EL (cell line): ENCODE measurements at places on chromosomes 4 and X.

GRCh38 chr4:151434183-151434860, 25.3 kb downstream of the FHIP1A start:
- DNase-seq, result peak; percentile 72

DNA sequence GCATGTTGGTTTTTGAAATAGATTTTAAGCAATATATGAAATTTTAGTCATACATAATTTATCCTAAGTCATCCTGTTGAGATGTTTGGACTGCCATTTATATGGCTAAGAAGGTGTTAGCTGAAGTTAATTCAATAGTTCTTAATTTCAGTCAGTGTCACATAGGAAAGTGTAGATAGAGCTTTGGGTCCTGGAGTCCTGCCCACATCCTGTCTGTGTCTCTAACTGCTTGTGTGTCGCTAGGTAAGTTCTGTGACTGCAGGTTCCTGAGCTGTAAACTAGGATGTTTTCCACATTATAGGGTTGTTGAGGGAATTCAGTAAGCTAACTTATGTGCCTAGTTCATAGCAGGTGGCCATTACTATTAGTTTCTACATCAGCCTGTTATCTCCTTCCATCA, 20.7 kb downstream of the OFD1 start:
- no peak for DNase-seq

GRCh38 chr4:88163336-88163735, 4.9 kb upstream of the ABCG2 start:
- DNase-seq, result no peak

GRCh38 chr4:5956285-5957021, 61.8 kb downstream of the C4orf50 start:
- peak; percentile 6 for DNase-seq

DNA sequence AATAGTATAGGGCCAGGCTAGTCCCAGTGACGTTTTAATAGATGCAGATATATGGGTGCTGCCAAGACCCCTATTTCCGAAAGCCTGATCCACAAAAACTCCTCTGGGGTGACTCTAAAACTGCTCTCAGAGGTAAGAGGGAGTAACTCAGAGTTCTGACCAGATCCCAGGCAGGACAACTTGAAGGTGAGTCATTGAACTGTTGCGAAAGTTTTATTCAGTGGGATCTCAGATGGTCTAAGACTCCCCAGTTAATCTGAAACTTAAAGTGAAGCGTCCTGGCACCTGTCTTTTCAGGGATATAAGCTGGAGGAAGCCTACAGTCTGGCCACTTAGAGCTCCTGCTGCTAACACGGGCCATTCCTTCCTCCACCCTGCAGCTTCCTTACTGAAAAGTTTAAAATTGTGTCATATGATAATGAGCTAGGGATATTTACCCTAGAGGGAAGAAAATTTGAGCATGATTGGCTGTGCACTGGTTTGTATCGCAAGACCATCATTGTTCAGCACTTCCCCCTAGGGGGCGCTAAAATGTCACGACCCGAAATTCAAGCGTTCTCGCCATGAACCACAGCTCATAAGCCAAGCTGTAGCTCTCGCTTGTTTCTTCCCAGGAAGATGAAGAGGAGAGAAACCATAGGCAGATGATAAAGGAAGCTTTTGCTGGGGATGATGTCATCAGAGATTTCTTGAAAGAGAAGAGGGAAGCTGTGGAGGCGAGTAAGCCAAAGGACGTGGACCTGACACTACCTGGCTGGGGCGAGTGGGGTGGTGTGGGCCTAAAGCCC, 19.5 kb downstream of the UTP14A start:
- peak; percentile 70 for DNase-seq

GRCh38 chr4:152100379-152101201, 339.8 kb upstream of the GATB start:
- DNase-seq, result no peak

DNA sequence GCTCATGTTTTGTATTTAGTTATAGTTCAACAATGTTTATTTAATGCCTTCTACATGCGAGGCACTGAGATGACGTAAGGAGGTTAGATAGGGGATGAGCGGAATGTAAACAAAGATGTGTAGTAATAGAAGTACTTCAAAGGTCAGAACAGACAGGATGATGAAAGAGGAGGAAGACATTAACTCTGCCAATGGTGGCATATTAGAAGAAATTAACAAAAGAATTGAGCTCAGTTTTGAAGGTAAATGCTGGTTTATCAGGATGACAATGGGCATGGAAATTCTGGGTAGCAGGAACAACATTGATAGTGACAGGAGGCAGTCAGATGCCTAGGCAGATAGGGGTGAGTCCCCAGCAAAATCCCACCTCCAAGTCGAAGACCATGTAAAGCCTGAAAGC, 62.3 kb upstream of the PGRMC2 start:
- peak; percentile 93 for DNase-seq

- DNase-seq, result peak; percentile 24
Measured at GRCh38 chrX:101759000-101759399, 99.3 kb upstream of the ARMCX2 start.

DNA sequence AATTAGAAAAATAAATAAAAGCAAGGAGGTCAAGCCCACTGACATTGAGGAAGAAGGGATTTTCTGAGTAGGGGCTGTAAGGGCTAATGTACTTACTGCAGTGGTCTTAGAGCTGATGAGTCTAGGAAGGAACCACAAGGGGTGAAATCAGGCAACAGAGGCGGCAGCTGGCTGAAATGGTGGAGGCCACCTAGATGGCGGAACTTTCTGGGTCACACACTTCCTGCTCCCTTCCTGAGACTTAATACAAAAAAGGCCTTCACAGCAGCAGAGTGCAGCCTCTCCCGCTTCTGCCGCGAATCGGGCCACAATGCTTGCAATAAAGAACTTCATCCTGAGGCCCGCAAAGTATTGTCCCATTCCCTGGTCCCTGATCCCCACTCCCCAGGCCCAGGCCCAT, 15.4 kb downstream of the SNX12 start:
- DNase-seq, result no peak

DNA sequence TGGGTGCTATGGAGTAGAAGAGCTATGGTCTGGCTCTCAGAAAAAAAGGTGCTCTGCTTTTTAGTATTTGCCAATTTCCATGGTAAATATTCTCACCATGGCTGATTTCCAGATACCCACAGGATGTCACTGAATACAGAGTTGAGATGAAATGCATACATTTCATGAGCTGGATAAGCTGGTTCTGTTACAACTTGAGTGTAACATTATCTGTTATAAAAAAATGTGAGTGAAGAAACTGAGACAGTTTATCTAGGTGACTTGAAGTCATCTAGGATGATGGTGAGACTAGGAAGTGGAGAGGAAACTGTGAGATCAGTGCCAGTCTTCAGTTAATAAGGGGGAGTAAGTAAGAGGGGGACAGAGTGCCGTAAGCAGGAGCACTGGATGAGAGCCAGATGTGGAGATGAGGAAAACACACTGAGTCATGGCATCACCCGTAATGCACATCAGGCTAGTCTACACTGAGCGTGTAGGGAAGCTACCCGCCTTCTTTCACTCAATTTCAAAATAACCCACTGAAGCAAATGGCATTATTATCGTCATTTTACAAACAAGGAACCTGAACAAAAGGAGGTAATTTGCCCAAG, 5.0 kb downstream of the HPSE start:
- DNase-seq, result no peak

DNA sequence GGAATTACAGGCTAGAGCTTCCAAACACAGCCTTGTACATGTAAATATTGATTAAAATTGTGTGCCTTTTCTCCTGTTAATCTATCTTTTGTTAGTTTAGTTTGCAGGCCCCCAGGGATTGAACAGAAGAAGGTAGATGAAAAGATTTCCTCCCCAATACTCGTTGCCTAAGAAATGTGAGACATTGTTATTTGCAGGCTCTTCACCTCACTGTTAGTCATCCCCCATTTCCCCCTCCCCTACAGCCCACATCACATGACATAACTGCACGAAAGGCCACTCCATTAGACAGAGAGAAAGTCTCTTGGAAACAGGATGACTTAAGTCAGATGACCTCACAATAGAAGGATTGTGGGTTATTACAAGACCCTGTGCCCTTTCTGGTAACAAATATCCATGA, 13.3 kb upstream of the MID1 start:
- DNase-seq, result peak; percentile 87

DNA sequence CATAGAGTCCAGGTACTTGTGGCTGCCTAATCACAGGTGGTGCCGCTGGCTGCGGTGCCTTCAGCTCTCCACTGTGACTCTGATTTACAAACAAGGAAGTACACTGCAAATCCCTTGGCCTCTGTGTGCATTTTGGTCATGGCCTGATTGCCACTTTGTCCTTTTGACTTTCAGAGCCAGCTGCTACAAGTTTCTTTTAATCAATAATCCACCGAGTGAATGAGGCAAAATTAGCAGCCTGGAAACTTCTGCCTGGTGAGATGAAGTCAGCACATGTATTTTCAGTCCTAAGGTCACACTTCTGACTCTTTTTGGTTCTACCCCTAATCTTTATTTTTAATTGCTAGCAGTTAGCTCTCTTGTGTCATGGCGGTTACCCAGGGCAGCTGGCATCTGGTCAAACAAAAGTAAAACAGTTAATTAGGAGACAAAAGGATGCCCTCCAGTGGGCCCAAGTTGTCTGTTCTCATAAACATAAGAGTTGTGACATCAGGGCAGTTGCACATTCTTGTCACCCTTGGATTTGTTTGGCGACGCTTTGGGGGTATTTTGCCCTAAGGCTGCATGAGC, 62.3 kb upstream of the LNX1 start:
- DNase-seq, result peak; percentile 13

DNA sequence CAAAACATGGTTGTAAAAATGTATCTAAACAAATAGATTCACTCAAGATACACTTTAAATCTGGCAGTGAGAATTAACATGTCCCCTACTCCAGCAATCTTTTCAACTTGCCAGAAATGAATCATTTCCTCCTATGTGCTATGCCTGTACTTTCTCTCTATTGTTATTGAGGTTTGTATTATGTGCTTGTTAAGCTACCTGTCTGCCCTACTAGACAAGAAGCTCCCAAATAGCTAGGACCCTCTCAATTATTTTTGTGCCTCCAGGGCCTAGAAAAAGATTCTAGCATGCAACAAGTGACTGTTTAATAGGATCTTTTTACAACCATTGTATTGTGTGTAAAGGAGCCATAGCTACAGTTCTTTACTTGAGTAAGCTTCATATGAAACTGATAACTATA, 3.5 kb upstream of the SAP30 start:
- peak; percentile 7 for DNase-seq

DNA sequence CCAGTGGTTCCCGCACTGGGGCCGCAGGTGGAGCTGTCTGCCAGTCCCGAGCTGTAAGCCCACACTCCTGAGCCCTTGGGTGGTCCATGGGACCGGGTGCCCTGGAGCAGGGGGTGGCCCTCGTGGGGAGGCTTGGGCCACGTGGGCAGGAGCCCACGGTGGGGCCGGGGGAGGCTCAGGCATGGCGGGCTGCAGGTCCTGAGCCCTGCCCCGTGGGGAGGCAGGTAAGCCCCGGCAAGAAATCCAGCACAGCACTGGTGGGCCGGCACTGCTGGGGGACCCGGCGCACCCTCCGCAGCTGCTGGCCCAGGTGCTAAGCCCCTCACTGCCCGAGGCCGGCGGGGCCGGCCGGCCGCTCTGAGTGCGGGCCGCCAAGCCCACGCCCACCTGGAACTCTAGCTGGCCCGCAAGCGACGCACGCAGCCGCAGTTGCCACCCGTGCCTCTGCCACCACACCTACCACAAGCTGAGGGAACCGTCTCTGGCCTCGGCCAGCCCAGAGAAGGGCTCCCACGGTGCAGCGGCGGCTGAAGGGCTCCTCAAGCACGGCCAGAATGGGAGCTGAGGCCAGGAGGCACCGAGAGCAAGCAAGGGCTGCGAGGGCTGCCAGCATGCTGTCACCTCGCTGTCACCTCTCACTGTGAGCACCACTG, 2.0 kb upstream of the METAP1 start:
- no peak for DNase-seq

DNA sequence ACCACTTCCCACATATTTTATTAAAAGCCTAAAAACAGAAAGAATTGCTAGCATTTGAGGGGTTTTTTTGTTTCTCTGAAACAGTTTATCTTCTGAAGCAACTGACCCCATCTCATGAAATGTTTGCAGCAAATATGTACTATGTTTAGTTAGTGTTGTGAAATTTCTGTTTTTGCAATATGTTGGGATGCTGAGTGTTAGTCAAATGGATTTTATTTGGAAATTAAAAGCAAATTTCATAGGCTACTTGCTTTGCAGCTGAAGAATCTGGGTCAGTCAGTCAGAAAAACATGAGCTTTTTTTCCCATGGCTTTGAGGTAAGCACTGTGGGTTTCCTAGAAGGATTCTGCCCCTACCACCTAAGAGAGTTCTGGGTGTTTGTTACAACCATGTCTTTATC, 184.9 kb upstream of the DKK2 start:
- no peak for DNase-seq

- peak; percentile 48 for DNase-seq
Measured at GRCh38 chr4:924107-925096, 7.7 kb downstream of the GAK start.

GRCh38 chr4:106809076-106809475, 227.0 kb downstream of the DKK2 start:
- DNase-seq, result peak; percentile 65

DNA sequence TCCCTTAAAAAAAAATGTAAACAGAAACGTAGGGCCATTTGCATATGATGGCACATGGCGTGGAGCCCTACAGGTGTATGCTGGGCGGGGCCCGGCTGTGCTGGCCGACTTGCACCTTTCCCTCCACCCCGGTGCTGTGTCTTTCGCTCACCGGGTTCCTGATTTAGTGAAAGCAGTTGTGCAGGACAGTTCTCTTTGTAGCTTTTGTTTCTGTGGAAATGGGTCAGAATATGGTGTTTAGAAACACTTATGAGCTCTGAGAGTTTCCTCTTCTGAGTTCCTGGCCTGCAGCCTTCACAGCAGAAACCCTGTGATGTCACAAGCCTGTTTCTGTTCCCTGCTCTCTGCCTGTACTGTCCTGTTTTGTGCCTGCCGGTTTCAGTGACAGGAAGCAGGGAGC, 22.5 kb upstream of the MSANTD1 start:
- DNase-seq, result no peak

DNA sequence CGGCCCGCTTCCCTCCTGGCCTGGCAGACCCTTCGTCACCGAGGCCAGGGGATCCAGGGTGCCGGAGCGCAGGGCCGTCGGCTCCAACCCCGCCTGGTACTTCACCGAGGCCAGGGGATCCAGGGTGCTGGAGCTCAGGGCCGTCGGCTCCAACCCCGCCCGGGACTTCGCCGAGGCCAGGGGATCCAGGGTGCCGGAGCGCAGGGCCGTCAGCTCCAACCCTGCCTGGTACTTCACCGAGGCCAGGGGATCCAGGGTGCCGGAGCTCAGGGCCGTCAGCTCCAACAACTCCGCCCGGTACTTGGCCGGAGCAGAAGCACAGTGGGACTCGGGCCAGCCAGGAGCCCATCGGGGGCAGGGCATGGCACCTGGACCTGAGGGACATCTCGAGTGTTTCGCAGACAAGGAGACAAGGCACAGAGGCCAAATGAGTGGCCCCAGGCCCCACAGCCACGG, 85.1 kb downstream of the FAM53A start:
- DNase-seq, result no peak

GRCh38 chrX:68807818-68808217, 21.0 kb upstream of the EFNB1 start:
- DNase-seq, result peak; percentile 22
